SHP77 treated with DMSO at 0.1 percent for 48 hours (cell line): ENCODE measurements at places on chromosomes 7 and 10.

DNA sequence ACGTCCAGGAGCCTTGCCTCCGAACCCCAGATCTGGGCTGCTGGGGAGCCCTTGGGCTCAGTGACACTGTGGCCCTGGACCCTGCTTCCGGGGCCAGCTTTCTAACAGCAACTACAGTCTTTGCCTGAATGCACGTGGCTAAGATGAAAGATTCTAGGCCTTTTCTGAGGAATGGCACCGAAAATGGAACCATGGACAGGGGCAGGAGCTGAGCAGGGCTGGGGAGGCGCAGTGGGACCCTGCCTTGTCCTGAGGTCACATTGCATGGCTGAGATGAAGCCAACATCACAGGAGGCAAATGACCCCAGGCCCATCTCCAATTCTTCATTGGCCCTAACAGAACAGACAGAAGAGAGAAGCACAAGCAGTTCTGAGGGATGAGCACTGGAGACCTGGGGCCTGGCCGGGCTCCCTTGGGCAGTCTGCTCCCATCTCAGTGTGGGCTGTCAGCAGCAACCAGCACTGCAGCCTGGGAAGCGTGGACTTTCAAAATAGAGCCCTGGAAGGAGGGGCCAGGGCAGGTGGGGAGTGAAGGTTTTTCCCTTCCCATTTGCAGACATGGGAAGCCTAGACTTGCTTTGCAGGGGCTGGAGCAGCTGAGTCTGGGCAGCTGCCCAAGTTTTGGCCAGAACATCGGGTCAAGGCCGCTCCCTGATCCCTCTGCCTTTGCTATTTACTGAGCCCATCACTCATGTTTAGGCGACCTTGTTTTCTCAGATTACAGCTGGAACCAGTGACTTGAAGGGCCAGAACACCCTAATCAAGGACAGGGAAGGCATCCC, 114.4 kb upstream of the TCERG1L start:
- DNase-seq, result no peak

GRCh38 chr10:23343591-23344240, 881 bp downstream of the C10orf67 start:
- DNase-seq, result no peak

DNA sequence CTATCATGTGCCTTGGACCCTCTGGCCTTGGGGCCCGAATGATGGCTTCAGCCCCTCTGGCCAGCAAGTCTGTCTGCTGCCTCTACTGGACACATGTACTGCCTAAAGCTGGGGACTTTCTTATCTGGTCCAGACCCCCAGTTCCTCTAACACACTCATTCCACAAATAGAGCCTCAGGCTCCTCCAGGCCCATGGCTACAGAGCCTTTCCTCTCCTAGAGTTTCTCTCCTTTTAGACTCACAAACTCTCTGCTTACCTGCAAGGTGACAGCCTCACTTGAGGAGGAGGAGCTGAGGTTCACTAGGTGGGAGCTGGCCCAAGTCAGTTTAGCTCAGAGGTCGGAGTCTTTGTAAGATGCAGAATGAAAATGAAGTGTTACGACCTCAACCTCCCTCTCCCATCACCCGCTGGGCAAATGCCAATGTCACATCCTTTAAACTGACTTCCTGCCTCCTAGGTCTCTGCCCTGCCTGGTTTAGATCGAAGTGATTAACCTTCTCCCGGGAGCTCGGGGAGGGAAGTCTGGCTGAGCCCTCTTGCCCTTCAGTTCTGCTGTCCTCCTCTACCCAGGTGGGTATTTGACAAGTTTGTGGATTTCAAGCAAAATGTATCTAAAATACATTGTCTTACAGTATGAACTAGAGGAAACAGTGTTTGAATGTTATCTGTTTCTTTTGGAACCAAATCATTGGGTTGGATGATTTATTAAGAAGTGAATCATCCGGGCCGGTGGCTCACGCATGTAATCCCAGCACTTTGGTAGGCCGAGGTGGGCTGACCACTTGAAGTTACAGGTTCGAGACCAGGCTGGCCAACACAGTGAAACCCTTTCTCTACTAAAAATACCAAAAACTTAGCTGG, 71.9 kb upstream of the TNS3 start:
- DNase-seq, result no peak

DNA sequence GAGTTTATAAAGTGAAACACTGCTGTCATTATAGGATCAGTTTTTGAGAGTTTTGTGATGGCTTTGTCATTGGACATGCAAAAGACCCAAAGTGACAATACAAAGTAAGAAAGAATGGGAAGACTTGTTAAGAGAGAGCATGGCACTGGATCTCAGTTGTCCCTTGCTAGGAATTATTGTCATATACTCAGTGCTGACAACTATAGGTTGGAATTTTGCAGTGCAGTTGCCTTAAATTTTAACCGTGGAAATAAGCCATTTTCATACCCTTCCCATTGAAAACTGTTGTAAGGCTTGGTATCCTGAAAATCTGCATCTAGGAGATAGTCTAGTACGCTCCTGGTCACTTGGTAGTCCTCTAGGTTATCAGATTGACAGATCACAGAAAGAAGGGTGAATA, 1156.7 kb downstream of the GATA3 start:
- no peak for DNase-seq

DNA sequence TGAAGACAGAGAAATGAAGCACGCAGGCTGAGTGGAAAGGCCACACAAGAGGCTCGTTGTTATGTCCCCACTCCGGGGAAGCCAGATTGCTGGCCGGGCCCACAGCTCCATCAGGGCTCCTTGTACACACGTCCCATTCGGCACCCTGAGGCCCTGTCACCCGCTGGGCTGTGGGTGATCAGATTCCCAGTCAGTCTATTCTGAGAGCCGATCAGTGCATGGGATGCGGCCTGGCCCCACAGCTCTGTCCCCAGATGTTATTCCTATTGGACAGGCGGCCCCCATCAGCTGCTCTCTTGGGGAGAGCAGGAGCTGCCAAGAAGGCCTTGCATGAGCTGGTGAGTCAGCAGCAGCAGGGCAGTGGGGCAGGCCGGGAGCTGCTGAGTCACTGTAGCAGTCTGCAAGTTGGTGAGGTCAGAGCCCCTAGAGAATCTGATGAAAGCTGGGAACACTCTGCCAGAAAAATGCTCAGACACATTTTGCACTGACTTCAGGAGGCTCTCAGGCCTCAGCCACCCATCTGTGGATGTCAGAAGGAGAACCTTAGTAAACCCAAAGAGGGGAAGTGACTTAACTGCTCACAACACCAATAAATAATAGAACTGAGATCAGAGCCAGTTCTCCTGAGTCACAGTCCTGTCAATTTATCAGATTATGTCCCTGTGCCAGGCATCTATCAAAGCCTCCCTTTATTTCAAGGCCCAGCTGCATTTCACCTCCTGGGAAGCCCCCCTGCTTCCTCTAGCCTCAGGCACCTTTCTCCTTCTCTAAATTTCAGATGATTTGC, 9.4 kb upstream of the PSAP start:
- peak; percentile 44 for DNase-seq

DNA sequence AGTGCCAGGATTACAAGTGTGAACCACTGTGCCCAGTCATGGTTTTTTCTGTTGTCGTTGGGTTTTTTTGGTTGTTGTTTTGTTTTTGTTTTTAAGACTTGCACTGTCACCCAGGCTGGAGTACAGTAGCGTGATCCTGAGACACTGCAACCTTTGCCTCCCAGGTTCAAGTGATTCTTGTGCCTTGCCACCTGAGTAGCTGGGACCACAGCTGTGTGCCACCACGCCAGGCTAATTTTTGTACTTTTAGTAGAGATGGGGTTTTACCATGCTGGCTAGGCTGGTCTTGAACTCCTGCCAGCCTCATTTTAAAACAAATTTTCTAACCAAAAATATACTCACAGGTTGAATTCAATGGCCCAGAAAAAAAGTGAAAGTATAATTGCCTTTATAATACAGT, 174.1 kb downstream of the AHR start:
- no peak for DNase-seq

- DNase-seq, result no peak
Measured at GRCh38 chr10:101450277-101451080, 96.5 kb downstream of the BTRC start.

DNA sequence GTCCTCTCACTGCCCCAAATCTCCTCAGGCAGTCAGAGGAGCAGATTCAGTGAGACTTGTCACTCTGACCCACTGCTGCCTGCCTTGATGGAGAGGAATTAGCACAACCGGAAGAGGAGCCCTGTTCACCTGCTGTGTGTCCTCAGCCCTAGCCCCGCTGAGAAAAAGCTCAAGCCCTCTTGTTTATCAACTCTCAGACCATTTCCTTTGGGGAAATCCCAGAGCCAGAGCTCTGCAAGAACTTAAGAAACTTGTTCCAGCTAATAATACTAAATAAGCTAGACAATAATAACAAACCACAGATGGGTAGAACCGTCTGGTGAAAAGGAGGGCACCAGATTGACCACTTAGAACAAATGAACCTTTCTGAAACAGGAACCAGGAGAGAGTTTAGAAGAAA, 37.7 kb upstream of the ITGB1 start:
- DNase-seq, result no peak

DNA sequence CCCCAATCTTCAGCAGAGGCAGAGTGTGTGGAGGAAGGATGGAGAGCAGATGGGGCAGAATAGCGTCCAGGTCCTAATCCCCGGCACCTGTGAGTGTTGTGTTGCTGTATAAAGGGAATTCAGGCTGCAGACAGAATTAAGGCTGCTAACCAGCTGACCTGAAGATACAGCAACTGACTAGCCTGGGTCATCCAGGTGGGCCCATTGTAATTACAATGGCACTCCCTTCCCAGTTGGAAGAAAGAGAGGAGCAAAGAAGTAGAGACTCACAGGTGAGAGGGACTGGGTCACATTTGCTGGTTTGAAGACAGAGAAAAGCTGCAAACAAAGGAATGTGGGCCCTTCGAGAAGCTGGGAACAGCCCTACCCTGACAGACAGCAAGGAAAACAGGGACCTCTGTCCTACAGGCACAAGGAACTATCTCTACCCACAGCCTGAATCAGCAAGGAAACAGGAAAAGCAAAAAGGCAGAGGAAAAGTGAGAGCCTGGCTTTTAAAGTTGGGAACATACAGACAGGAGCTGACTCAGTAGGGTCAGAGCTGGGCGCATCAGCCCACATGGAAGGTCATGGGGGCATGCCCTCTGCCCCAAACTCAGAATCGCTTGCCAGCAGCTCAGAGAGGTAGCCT, 11.6 kb upstream of the TMEM72 start:
- DNase-seq, result no peak

DNA sequence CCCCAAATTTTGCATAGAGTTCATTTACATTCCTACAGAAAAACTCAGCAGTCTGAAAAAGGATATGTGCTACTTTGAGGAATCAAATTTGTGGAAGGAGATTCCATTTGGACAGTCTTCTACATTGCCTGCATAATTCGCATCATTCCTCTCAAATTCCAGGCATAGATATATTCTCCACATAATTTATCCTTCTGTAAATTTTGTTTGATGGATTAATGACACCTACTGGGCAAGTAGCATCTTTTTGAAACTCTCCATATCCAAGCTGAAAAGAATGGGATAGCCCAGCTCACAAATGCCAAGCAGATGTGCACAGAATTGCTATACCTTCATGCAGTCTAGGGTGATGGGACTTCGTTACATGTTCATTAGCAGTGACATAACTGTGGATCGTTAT, 515.3 kb downstream of the AUTS2 start:
- no peak for DNase-seq

DNA sequence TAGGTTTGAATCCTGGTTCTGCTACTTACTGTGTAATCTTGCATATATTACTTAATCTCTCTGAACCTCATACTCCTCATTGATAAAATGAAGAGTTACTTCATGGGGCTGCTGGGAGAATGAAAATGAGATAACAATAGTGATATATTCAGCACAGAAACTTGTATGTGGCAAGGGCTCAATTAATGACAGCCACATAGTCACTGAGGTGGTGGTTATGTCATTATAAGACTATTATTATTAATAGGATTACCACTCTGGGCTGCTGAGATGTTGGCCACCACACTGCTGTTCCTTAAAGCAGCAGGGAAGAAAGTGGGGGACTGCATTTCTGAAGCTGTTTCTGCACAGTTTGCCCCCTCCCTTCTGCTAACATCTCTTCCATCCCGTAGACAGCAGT, 100.4 kb upstream of the PDLIM1 start:
- DNase-seq, result no peak

DNA sequence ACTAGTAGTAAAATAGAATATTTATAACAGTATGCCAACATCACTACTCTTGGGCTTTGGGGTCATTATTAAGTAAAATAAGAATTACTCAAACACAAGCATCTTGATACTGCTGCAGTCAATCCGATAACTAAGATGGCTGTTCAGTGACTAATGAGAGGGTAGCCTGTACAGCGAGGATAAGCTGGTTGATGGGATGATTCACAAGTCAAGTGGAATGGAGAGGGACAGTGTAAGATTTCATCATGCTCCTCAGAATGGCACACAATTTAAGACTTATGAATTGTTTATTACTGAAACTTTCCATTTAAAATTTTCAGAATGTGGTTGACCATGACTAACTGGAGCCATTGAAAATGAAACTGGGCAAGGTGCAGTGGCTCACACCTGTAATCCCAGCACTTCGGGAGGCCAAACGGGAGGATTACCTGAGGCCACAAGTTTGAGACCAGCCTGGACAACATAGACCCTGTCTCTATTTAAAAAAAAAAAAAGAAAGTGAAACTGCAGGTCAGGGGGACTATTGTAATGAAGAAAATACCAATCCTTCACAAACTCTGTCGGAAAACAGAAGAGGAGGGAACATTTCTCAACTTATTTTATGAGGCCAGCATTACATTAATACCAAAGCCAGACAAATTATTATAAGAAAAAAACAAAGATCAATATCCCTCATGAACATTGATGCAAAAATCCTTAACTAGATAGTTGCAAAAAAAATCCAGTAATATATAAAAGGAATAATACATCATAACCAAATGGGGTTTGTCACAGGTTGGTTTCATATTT, 11.2 kb downstream of the AVL9 start:
- DNase-seq, result no peak

GRCh38 chr10:12631787-12632562, 282.6 kb downstream of the CAMK1D start:
- DNase-seq, result peak; percentile 85

GRCh38 chr7:158414486-158414961, 173.1 kb downstream of the PTPRN2 start:
- DNase-seq, result peak; percentile 44

- DNase-seq, result peak; percentile 55
Measured at GRCh38 chr7:55964261-55965099, at the start of gene NIPSNAP2. Gene NIPSNAP2, plus strand, starts transcription at chr7:55964585. Its CDS starts 25 bp downstream, at chr7:55964610.
